ENCODE measurements at places on chromosomes 2 and 18.

DNA sequence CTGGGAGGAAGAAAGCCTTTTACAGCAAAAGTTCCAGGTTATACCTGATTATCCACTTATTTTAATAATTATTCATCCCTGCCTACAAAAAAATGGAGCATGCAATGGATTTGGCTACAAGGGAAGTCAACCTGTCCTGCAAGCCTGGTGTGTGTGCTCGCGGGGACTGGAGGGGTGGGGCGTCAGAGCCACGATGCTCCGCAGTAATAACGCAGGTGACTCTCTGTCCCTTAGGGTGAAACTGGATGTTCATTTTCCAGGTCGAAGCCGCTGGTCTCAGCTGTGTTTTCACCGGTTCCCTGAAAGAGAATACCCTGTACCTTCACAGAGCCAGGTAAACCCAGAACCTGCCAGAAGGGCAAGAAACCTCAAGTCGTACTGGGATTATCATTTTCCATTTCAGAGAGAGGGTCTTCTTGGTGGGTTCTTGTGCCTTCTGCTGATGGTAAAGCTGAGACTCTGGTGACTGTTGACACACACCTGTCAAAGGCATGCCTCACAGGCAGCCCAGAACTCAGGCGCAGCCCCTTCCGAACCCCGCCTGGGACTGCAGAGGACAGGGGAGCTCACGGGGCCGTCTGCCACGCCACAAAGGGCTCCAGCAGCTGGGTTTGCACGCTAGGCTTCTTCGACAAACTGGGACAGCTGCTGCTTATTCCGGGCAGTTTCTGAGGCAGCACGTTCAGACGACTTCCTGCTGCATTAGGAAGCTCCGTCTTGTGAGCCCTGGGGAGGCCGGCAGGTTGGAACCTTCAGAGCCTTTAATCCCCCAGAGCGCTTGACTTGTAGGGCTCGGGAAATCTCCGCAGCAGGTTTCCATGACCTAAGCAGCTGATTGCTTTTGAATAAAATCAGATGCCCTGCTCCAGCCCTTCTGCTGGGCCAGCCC, 58.6 kb downstream of the KCNG2 start:
- DNase-seq, result peak; percentile 51

DNA sequence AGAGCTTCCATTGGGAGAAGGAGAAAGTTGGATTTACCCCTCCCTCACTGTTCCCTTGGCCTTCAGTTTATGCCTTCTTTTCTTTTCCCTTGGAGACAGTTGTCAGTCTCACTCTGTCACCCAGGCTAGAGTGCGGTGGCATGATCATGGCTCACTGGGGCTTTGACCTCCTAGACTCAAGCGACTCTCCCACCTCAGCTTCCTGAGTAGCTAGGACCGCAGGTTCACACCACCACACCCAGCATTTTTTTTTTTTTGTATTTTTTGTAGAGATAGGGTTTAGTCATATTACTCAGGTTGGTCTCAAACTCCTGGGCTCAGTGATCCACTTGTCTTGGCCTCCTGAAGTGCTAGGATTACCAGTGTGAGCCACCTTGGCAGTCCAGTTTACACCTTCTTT, 49.9 kb downstream of the SLC9A4 start:
- no peak for DNase-seq

- no peak for DNase-seq
Measured at GRCh38 chr18:6194640-6195039, 220.1 kb downstream of the L3MBTL4 start.

DNA sequence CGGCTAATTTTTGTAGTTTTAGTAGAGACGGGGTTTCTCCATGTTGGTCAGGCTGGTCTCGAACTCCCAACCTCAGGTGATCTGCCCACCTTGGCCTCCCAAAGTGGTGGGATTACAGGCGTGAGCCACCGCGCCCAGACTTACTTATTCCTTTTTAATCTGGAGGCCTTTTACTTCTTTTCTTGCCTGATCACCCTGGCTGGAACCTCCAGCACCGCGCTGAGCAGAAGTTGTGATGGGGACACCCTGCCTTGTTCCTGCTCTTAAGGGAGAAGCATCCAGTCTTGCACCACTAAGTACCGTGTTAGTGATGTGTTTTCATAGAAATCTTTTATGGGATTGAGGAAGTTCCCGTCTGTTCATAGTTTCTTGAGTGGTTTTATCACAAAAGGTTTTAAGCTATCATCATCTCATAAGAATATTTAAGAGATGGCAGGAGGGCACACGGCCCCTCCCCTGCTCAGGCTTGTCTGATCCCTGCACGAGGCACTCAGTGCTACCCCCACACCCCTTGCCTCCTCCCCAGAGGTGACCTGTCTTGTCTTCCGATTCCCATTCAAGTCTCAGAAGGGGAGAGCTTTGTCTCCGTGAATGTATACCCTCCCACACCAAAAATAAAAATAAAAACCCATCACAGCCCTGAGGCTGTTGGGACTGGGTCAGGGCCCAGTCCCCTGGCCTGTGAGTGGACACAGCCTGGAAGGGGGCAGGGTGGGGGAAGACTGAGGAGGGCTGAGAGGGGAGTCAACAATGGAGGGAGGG, 65.3 kb upstream of the SMAD7 start:
- no peak for DNase-seq

DNA sequence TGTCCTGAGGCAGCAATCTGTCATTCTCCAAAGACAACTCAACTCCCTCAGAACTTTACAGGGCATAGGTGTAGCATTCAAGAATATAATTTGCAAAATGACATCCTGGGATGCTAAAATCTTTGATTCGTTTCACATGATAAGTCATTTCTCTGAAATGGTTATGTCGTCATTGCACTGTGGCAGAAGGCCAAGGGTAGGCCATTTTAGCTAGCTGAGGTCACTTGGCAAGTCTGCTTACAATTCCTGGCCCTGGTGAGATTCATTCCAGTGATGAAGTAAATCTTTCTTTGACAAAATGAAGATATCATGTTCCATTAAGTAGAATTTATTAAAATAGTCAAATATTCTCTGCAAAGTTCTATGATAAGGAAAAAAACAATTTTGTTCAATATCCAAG, 1410.3 kb upstream of the LRRTM1 start:
- no peak for DNase-seq

DNA sequence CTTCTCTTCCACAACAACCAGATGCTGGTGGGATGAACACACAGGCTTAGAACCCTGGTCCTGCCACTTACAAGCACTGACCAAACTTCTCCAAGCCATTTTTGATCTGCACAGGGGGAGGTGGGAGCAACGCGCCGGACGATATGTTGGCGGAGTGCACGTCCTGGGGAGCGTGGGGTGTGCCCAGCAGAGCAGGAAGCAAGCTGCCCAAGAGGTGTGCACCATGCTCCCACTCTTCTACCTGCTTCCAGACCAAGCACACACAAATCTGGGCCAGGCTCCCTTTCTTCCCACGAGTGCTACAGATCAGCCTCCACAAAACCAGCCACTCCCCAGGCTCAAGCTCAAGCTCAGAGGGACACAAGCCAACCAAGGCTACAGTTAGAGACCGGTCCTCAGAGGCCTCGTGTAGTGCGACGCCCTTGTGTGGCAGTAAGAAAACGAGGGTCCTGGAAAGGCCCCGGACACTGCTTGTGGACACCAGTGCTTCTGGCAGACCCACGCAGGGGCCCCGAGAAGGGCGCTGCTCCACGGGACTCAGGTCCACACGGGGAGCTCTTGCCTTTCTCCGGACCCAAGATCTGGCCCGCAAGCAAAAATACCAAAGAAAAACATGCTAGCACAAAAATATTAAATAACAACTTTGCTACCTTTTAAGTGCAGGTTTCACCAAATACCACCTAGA, 52.0 kb downstream of the ANO7 start:
- no peak for DNase-seq

- DNase-seq, result no peak
Measured at GRCh38 chr18:46062781-46063180, 9.3 kb downstream of the PSTPIP2 start.

DNA sequence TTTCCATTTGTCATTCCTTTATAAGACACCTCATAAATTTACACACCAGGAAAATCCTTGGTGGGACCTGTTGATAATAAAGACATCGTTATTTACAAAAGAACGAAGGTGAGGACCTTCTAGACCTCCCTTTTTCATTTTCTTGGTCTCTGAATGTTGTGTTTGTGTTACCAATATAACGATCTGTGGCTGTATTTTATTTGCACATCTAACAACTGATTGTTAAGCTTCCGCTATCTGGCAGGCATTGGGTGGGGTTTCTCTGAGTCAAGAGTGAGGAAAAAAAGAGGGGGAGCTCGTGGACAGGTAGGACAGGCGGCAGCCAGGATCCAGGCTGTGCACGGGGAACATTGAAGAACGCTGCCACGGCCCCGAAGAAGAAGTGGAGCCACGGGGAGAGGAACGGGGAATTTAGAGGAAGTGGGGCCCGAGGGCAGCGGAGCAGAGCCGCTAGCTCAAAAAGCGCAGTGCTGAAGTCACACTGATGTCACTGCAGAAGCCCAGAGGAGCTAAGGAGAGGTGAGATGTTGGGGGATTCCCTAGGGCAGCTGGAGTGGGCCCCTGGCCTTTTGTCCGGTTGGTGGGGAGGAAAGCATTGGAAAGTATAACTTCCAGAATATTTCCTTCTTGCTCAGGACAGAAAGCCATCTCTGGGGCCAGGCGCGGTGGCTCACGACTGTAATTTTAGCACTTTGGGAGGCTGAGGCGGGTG, 20.9 kb upstream of the DNMT3A start:
- no peak for DNase-seq

- DNase-seq, result peak; percentile 7
Measured at GRCh38 chr2:41963661-41964525, 83.9 kb upstream of the PKDCC start.

GRCh38 chr2:228105526-228106250, 75.8 kb downstream of the SPHKAP start:
- no peak for DNase-seq

DNA sequence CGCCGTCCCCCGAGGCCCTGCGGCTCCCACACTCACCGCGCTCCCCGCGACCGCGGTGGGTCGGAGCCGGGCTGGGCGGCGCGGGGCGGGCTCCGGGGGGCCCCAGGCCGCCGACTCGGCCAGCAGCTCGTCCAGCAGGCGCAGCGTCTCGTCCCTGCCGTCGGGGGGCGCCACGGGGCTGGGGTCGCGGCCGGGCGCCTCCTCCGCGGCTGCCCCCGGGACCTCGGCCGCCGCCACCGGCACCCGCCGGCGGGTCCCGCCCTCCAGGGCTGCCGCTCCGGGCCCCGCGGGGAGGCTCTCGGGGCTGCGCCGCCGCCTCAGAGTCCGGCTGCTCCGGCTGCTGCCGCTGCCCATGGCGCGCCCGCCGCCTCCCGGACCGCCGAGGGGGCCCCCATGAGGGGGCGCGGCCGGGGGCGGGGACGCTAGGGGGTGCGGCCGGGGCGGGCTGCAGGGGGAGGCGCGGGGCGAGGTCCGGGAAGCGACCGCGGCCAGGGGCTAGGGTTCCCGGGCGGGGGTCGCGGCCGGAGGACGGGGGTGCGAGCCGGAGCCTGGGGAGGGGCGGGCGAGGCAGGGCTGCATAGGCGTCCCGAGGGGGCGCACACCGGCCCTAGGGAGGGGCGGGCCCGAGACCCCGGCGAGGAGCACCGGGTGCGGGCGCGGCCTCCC, at the start of gene CYS1:
Gene CYS1 (minus strand): TSS at position 542 of the 666 bp plus-strand sequence. CDS start 188 bp downstream, at position 354.
- DNase-seq, result no peak
